ENCODE measurements at places on chromosomes 5 and 9.

GRCh38 chr9:107486674-107487520, 2.7 kb downstream of the KLF4 start:
- no peak for DNase-seq

DNA sequence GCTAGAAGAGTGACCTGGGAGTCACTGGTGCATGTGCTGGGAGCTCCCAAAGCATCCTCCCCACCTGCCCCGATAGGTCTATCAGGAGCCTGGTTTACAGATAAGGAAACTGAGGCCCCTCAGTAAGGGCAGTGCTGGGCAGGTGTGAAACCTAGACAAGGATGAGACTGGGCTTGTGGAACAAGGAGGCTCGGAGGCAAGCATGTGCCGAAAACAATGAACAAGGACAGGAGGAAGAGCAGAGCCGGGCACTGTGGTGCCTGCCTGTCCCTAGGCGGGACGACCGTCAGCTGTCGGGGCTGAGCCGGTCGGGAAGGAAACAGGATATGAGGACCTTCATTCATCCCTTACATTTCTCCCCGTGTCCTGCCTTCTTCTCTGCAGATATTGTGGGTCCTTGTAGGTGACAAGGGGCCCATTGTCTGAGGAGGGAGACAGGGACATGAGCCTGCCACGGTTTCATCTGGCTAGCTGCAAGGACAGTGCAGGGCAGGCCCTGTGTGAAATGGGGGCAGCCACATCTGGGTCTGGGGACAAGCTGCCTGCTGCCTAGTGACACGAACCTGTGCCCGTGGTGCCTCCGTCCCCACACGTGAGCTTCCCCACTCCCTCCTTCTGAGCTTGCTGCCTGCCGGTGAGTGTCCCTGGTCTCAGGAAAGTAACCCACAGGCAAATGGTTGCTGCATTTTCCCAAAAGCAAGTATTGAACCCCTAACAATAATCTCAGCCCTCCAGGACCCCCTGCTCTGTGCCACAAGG, 18.6 kb downstream of the FGD3 start:
- DNase-seq, result no peak

GRCh38 chr9:23850690-23851629, 24.9 kb upstream of the ELAVL2 start:
- DNase-seq, result peak; percentile 61

GRCh38 chr9:113477661-113478060, 14.1 kb downstream of the RGS3 start:
- no peak for DNase-seq

GRCh38 chr5:137114529-137114928, 384.6 kb downstream of the SPOCK1 start:
- no peak for DNase-seq

GRCh38 chr5:157761690-157762621, 18.4 kb downstream of the LSM11 start:
- no peak for DNase-seq

GRCh38 chr5:87729781-87730180, 317.1 kb upstream of the CCNH start:
- DNase-seq, result no peak

DNA sequence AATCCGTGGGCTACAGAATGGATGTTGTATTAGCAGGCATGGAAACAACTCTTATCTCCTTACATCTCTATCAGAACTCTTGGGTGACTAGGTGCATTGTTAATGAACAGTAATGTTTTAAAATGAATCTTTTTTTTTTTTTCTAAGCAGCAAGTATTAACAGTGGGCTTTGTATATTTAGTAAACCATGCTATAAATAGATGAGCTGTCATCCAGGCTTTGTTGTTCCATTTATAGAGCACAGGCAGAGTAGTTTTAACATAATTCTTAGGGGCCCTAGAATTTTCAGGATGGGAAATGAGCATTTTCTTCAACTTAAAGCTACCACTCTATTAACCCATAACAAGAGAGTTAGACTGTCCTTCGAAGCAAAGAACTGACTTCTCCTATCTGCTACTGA, 233.7 kb upstream of the ADAMTSL1 start:
- no peak for DNase-seq

GRCh38 chr5:174183701-174184100, 138.2 kb downstream of the NSG2 start:
- DNase-seq, result no peak

DNA sequence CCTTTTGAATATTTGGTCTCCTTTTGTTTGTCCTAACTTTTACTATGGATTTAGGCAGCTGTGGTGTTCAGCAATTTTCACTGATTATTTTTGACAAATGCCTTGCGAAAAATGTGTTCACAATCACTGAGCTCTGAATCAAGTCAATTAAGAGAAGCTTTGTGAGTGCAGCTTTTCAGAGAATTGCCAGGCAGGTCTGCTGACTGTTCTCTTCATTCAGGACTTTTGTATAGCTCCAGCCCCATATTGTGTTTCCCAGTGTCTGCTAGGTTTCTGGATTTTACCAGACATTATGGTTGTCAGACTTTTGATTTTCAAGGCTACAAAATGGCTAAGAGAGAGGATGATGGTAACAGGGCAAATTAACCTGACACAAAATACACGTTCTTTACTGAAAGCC, 1055.9 kb downstream of the CDH18 start:
- DNase-seq, result no peak

- DNase-seq, result no peak
Observed at GRCh38 chr5:178490935-178491652, 99.1 kb downstream of the COL23A1 start.

DNA sequence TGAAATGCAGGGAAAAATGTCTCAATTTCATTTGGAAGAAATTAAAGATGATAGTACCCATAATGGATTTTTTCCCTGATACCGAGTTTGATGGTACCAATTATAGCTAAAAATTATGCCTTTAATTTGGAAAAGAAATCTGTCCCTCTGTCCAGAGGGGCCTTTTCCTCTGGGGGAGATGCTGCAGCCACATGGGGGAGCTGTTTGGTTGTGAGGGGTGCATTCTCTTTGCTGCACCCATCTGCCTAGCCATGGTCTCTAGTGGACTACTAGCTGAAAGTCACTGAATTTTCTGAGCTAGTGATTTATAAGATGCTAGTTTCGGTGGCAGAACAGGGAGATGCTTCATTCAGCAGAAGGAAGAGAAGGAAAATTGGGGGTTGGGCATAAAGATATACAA, 9.6 kb downstream of the SEC61B start:
- DNase-seq, result no peak

GRCh38 chr5:5983261-5983980, 394.9 kb downstream of the MED10 start:
- DNase-seq, result no peak
